Urothelium cell line (cell line): ENCODE measurements at places on chromosomes 4 and X.

- no peak for DNase-seq
Measured at GRCh38 chr4:182831376-182831775, 85.8 kb downstream of the DCTD start.

GRCh38 chr4:131584587-131584986, 1564.5 kb upstream of the PCDH10 start:
- DNase-seq, result peak; percentile 1

GRCh38 chrX:56763556-56764152, 34.6 kb downstream of the NBDY start:
- DNase-seq, result no peak

GRCh38 chr4:7811536-7812191, 128.0 kb downstream of the AFAP1 start:
- DNase-seq, result no peak

GRCh38 chr4:122278976-122279375, 99.8 kb upstream of the ADAD1 start:
- DNase-seq, result no peak

DNA sequence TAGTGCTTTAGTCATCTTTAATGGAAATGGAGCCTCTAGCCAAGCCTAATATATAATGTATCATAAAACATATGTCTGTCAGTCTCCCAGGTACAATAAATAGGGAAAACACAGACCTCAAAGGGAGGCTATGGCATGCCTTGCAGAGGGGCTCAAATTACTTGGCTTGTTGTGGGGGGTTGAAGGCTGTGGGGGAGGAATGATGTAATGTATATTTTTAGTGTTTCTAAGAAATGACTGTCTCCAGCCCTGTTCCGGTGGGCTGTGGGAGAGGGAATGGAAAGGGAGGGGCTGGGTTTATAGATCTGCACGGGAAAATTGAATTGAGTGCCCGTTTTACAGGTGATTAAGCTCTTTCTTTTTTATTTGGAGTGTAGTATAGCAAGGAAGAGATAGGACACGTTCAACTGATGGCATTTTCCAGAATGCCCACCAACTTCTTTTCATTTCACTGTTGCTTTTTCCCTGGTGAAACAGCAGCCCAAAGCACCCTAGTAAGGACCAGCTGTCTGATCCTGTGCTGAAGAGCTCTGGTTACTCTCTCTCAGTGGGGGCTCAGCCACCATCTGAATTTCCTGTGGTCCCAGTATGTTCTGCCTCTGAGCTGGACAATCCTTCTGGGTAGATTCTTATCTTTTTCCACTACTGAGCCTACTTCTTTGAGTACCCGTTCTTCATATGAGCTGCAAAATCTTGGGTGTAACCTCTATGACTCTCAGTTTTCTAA, 220.7 kb upstream of the CASK start:
- peak; percentile 22 for DNase-seq

GRCh38 chr4:182203872-182204411, 39.3 kb upstream of the TENM3 start:
- no peak for DNase-seq

DNA sequence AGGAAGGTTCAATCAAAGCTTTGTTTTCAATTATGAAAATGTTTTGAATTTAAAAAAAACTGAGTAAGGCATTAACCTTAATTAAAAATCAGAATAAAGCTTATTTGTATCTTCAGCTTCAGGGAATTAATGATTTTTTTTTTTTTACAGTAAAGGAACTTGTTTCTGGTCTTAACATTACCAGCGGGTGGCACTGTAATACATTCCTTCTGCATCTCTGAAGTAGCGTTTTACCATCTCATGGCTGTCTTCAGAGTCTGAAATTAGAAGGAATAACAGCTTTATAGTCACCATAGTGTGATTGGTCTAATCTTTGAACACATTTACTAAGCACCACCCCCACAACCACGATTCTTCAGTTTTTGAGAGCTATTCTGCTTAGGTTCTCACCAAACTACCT, 102.6 kb downstream of the IL1RAPL2 start:
- peak; percentile 1 for DNase-seq

DNA sequence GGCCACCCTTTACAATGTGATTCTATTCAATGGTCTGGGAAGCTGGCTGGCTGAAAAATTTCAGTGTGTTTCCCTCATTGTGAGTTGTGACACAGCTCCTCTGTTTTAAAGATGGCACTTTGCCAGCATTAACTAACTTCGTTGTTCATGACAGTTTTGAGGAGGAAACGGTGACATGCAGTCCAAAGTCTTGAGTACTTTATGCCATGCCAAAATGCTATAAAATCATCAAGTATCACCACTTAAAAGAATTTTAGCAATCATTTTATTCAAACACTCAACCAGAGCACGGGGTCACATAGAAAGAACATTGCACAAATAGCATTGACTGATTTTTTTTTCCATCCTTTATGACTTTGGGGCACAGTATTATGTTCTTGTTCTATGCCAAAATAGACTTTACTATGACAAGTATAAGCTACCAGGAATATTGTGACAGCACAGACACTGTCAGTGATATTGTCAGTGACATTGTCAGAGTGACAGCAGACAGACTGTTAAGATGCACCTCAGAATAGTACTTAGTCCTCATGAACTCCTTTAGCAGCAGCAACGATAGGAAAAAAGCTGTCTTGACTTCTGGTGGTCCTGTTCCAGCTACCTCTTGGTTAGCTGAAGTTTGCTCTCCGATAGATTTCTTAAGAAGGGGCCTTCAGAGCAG, 46.7 kb downstream of the CXCL13 start:
- DNase-seq, result no peak

DNA sequence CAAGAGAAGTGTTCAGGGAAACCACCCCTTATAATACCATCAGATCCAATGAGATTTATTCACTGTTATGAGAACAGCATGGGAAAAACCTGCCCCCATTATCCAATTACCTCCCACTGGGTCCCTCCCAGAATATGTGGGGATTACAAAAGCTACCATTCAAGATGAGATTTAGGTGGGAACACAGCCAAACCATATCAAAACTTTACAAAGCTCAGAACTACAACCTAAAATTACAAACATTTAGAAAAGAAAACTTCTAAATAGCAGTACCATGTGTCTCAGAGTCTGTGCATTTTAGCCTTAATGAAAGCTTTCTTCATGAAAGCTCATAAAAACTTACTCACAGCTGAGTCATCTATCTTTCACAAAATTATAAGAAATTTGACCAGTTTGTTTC, 1442.8 kb upstream of the PCDH7 start:
- no peak for DNase-seq

- no peak for DNase-seq
Measured at GRCh38 chr4:88949605-88950004, 107.4 kb downstream of the FAM13A start.

GRCh38 chr4:102105983-102106382, 239.3 kb downstream of the SLC39A8 start:
- no peak for DNase-seq

- no peak for DNase-seq
Measured at GRCh38 chrX:130827648-130828047, 75.4 kb downstream of the ENOX2 start.

GRCh38 chr4:162497564-162498167, 333.9 kb upstream of the FSTL5 start:
- peak; percentile 20 for DNase-seq

DNA sequence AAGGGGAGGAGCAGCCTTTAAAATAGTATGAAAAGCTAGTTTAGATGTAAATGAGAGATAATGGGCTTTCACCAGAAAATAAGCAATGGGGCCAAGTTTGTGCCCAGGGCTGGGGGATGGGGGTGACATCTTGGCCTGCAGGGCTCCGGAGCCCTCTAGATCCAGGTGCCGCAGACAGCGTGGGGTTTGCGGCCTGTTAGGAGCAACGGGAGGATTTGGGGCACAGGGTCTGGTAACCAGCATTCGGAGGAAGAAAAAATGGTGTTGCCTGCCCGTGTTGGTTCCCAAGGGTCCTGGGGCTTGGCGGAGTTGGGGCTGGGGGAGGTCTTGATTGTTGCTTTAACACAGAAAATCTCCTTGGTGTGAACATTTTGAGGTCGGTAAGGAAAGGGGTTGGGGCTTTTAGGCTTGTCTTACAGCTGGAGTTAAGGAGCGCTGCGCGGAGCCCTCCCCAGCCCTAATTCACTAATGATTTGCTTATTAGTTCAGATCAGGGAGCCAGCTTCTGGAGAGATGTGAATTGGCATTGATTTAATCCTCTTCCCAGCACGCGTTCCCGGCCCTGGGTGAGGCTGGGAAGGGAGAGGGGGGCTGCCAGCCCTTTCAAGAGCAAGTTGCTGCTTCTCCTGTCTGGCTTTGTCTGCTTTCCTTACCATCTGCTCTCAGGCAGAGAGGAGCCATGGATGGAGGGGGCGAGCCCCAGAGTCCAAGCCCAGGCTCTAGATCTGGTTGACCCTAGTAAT, 443.4 kb downstream of the BCOR start:
- no peak for DNase-seq

GRCh38 chr4:120005076-120005475, 61.6 kb downstream of the MAD2L1 start:
- no peak for DNase-seq

DNA sequence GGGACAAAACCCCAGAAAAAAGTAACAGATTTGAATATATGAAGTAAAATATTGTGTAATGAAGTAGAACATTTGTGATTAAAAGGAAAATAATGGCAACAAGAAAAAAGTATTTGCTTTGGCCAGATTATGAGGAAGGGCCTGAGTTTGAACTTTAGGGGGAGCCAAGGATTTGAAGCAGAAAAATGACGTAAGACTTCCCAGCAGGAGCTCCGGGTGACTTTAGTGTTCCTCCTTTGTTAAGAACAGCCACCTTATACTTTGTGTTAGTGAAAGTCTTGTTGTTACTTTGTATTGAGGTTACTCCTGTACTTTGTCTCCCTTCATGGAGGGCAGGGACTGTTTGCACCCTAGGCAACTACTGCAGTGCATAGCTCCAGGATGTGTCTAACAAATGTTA, 41.1 kb downstream of the DCUN1D4 start:
- no peak for DNase-seq

DNA sequence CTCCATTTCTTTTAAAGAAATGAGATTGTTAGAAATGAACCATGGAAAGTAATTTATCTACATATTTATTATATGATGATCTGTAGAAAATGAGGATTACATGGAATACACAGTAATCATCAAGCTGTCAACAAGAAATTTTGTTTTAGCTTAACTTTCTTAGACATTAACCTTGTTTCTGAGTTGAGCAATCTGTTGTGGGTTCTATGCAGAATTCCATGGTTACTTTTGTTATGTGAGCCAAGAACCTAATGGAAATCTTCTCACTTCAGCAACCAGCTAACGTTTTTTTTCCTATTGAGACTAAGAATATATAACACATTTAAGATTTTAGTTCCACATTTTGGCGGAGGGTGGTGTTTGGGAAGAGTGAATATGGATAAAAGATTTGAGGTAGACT, 136.1 kb upstream of the SLC4A4 start:
- no peak for DNase-seq

- peak; percentile 86 for DNase-seq
Measured at GRCh38 chr4:30757357-30757756, 37.2 kb downstream of the PCDH7 start.
